ENCODE measurements at places on chromosomes 2 and 18.

DNA sequence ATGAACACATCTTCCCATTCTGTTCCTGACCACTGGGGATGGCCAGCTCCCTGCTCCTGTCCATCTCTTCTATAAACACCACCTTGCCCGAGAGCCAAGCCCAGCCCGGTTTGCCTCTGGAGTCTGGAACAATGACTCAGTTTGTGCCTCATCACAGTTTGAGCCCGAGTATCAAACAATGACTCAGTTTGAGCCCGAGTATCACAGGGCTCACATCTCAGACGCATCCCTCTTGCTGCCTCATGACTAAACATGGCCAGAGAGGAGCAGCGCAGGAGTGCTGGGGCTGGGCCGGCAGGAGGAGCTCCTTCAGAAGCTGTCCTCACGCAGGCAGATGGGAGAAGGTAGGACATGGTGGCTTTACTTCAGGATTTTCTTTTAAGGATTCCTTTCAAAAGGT, 68.7 kb downstream of the PXDN start:
- no peak for DNase-seq

GRCh38 chr18:76265497-76266235, 229.4 kb downstream of the ZNF516 start:
- DNase-seq, result no peak

GRCh38 chr2:162579986-162580385, 236.1 kb downstream of the GCA start:
- no peak for DNase-seq

GRCh38 chr2:134260713-134261112, 6.8 kb downstream of the MGAT5 start:
- DNase-seq, result no peak

GRCh38 chr2:217491271-217491670, 511.5 kb downstream of the TNS1 start:
- DNase-seq, result no peak

- no peak for DNase-seq
Observed at GRCh38 chr2:134261398-134262131, 7.7 kb downstream of the MGAT5 start.

DNA sequence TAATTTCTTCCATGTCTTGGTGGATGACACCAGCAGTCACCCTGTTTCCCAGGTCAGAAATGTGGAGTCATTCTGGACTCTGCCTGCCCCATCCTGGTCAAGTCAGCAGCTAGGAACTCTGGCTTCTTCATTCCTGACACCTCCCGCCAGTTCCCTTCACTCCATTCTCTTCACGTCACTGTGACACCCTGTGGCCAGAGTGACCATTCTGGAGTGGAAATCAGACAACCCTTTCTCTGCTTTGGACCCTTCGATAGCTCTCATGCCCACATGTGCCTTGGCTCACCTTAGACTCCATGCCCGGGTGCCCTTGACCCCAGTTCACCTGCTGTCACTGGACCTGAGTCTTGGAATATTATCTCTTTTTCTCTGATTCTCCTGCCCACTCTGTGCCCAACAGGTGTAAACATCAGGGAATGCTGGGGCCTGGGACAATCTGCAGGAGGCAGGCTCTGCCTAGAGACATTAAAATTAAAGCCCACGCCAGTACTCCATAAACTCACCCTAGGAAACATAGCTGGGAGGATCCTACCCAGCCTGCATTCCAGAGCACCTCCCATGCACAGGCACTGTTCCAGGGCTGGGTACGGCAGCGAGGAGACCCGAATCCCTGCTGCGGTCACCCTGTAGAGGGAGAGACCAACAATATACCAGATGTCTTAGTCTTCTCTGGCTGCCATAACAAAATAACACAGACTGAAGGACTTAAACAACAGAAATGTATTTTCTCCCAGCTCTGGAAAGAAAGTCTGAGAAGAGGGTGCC, 41.1 kb upstream of the FAHD2A start:
- no peak for DNase-seq

- no peak for DNase-seq
Observed at GRCh38 chr2:14952400-14952963, 320.0 kb downstream of the LRATD1 start.

- DNase-seq, result no peak
Observed at GRCh38 chr2:43480874-43481273, 115.0 kb downstream of the THADA start.

- DNase-seq, result no peak
Observed at GRCh38 chr2:143736904-143737303, 607.7 kb downstream of the ARHGAP15 start.
